Heart left ventricle (tissue), 16 donors: ENCODE measurements at places on chromosomes 4 and X. TPM values are rescaled to one million over a fixed set of nuclear protein-coding genes. Genes with fewer than 3 reads are reported as not detected.

Gene FSTL5
- not detected for polyA plus RNA-seq

Gene SRPK3
- polyA plus RNA-seq, result 39.8 TPM

Gene STPG2
- not detected for polyA plus RNA-seq

Gene ZMYM3
- polyA plus RNA-seq, result 5.1 TPM

Gene NHS
- 0.38 TPM for polyA plus RNA-seq

Gene BMP3
- not detected for polyA plus RNA-seq

Gene GRIA3
- 0.69 TPM for polyA plus RNA-seq

Gene DCAF8L2
- not detected for polyA plus RNA-seq

Gene RHOXF1
- 0.38 TPM for polyA plus RNA-seq

Gene SHROOM4
- 8.5 TPM for polyA plus RNA-seq

Gene HDX
- polyA plus RNA-seq, result 0.34 TPM

Gene GABRQ
- not detected for polyA plus RNA-seq

Gene GNPDA2
- polyA plus RNA-seq, result 15.1 TPM

Gene CLDN2
- not detected for polyA plus RNA-seq

Gene LRIT3
- polyA plus RNA-seq, result not detected

Gene NUDT10
- polyA plus RNA-seq, result 0.34 TPM

Gene ZDHHC9
- 3.5 TPM for polyA plus RNA-seq

Gene NUP62CL
- 0.91 TPM for polyA plus RNA-seq

Gene PIM2
- polyA plus RNA-seq, result 5.4 TPM

Gene IRS4
- not detected for polyA plus RNA-seq

Gene L1CAM
- polyA plus RNA-seq, result 1.8 TPM

Gene KLB
- 0.08 TPM for polyA plus RNA-seq

Gene CCNA2
- polyA plus RNA-seq, result 0.42 TPM

Gene USP26
- not detected for polyA plus RNA-seq

Gene PCDH10
- 0.01 TPM for polyA plus RNA-seq

Gene MAGEA2
- polyA plus RNA-seq, result not detected

Gene TCEAL6
- polyA plus RNA-seq, result not detected

Gene POU3F4
- not detected for polyA plus RNA-seq

Gene CITED1
- 0.90 TPM for polyA plus RNA-seq

Gene CT45A3
- not detected for polyA plus RNA-seq

Gene TEX11
- not detected for polyA plus RNA-seq

Gene AMTN
- not detected for polyA plus RNA-seq

Gene RAB9B
- 8.3 TPM for polyA plus RNA-seq

Gene SPANXN3
- not detected for polyA plus RNA-seq

Gene GLUD2
- polyA plus RNA-seq, result 0.42 TPM

Gene GABRG1
- polyA plus RNA-seq, result not detected

Gene FRAS1
- 0.57 TPM for polyA plus RNA-seq

Gene GLRA2
- not detected for polyA plus RNA-seq

Gene LIMCH1
- polyA plus RNA-seq, result 54.0 TPM

Gene TMPRSS11B
- not detected for polyA plus RNA-seq

Gene GASK1B
- 10.0 TPM for polyA plus RNA-seq

Gene RNF175
- polyA plus RNA-seq, result 0.44 TPM

Gene IDS
- polyA plus RNA-seq, result 58.9 TPM

Gene PARM1
- 28.8 TPM for polyA plus RNA-seq

Gene CLGN
- 41.6 TPM for polyA plus RNA-seq

Gene PAGE2B
- polyA plus RNA-seq, result not detected
